ENCODE measurements at places on chromosomes 12 and 14.

DNA sequence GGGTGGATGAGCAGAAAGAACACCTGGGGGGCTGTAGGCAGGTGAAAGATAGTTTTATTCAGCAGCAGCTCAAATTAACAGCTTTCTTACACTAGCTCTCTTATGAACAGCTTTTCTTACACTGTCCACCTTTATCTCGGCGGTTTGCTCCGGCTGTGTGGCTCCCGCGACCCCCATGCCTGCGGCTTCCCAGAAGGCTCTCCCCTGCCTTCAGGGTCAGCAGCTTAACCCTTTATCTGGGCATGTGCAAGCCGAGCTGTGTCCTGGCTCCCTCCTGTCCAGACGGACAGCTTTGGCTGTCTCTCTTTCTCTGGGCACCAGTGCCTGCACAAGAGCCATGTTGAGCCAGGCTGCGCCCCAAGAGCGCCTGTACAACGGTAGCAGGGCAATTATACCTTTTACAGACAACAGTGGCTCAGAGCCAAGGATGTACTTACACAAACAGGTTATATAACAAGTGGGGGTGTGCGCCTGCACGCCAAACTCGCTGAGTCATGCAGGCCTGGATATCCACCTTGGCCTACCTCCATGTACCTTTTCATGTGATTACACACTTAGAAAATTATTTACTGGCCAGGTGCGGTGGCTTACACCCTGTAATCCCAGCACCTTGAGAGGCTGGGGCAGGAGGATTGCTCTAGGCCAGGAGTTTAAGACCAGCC lies 28.5 kb upstream of the KLHL42 start:
- no peak for DNase-seq

DNA sequence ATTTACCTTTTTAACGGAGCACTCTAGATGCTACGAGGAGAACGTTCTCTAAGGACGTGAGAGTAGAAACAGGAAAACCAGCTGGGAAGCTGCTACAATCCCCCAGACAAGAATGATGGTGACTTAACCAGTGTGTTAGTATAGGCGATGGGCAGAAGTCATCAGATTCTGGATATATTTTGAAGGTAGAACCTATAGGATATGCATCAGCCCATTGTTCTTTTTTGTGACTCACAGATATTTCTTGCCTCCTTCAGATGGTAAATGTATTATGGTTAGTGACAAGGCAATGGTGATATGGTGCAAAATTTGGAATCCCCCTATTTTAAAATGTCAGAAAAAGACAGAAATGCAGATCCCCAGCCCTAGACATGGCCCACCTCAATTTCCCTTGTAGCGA lies 258.2 kb downstream of the PHLDA1 start:
- DNase-seq = no peak

- DNase-seq = no peak
Measured at GRCh38 chr12:76446090-76446489, 97.9 kb upstream of the BBS10 start.

DNA sequence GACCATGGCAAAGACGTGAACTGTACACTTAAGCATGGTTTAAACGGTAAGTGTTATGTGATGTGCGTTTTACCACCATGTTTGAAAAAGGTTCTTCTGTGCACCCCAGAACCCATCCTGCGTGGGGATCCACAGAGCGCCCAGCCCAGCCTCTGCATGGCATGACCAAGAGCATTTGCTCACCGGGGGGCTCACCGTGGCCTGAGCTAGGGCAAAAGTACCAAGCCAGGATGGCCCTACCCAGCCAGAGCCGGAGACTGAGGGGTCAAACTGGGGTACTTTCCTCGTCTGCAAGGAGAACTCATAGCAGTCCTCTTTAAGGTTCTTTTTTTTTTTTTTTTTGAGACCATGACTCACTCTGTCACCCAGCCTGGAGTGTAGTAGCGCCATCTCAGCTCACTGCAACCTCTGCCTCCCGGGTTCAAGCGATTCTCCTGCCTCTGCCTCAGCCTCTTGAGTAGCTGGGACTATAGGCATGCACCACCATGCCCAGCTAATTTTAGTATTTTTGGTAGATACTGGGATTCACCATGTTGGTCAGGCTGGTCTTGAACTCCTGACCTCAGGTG lies 16.4 kb upstream of the ANKRD9 start:
- DNase-seq = no peak

DNA sequence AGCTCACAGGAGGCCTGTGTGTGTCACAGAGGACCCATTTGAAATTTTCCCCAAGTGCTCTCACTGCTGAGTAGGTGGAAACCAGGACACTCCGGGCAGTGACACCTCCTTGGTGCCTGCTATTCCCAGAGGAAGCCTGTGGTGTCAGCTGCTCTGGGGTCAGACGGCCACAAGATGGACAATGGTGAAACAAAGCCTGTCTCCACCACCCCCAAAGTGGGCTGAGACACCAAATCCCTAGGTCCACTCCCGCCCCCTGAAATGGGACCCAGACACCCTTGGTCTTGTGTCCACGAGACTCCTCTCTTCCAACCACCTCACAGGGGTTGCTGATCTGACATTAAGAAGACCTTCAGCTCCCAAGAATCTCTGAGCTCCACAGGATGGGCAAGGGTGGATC lies 7.0 kb downstream of the KCNH3 start:
- no peak for DNase-seq

- no peak for DNase-seq
Measured at GRCh38 chr12:92133795-92134637, 11.6 kb downstream of the BTG1 start.

DNA sequence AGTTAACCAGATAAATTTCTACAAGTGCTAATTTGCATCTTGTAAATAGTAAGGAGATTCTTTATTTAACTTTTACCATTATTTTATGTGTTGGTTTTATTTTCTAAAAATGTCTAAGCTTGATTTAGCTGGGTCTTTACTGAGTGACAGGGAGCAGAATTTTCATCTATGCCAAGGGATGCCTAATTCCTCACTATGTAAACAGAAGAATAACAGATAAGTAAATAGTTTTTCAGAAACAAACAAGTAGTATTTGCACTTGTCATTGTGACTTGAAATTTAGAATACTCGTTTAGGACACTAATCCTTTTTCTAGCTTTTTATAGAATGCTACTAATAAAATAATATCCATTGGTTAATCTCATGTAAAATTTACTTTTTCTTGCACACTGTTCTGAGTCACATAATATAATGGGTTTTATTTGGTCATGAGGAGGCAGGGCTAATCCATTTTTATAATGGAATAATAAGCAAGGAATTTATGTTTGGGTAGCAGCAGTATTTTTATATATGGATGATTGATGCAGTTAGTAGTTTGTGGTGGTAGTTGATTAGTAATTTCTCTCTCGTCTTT lies 746.5 kb downstream of the SLC6A15 start:
- DNase-seq = no peak

DNA sequence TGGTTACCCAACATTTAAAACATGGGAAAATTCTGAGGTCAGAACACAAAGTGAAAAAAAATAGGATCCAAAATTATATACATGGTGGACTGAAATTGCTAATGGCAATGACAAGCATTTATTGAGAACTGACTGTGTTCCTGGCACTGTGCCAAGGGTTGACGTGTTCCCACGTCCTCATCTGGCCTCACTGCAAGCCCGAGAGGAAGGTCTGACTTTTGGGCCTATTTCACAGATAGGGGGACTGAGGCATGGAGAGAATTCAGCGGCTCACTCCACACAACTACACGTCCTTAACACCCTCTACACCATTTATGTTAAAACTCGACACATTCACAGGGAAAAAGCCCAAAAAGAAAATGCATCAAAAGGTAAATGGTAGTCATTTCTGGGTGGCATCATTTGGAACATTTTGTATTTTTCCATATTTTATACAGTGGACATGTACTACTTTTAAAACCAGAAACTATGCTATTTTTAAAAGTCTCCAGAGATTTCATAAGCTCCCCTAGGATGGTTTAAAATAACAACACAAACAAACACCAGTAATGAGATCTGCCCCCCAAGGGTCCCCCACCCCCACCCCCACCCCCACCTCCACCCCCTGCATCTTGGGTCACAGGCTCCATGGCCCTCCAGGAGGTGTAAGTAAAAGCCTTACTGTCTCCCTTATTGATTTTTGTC lies 27.7 kb downstream of the CLMN start:
- peak; percentile 46 for DNase-seq

DNA sequence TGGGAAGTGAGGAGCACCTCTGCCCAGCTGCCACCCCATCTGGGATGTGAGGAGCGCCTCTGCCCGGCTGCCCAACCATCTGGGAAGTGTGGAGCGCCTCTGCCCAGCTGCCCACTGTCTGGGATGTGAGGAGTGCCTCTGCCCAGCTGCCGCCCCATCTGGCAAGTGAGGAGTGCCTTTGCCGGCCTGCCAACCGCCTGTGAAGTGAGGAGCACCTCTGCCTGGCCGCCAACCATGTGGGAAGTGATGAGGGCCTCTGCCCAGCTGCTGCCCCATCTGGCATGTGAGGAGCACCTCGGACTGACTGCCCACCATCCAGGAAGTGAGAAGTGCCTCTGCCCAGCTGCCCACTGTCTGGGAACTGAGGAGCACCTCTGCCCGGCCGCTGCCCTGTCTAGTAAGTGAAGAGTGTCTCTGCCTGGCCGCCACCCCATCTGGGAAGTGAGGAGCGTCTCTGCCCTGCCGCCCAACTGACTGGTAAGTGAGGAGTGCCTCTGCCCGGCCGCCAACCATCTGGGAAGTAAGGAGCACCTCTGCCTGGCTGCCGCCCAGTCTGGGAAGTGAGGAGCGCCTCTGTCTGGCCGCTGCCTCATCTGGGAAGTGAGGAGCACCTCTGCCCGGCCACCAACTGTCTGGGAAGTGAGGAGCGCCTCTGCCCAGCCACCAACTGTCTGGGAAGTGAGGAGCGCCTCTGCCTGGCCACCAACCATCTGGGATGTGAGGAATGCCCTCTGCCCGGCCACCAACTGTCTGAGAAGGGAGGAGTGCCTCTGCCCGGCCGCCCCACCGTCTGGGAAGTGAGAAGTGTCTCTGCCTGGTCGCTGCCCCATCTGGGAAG lies 22.6 kb downstream of the FAR2 start:
- DNase-seq = no peak

DNA sequence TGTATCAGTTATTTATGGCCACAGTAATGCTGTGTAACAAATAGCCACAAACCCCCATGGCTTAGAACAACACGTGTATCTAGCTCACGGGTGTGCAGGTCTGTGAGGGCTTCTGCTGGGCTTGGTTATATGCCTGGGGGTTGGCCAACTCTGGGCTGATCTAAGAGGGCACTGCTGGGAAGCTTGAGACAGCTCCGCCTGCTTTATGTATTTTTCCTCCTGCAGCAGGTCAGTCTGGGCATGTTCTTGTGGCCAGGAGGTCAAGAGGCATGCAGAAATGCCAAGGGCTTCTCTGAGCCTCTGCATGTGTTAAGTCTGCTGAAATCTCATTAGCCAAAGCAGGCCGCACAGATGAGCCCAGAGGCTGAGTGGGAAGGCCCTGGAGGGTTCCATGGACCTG lies 105.8 kb downstream of the ZNF664 start:
- no peak for DNase-seq

DNA sequence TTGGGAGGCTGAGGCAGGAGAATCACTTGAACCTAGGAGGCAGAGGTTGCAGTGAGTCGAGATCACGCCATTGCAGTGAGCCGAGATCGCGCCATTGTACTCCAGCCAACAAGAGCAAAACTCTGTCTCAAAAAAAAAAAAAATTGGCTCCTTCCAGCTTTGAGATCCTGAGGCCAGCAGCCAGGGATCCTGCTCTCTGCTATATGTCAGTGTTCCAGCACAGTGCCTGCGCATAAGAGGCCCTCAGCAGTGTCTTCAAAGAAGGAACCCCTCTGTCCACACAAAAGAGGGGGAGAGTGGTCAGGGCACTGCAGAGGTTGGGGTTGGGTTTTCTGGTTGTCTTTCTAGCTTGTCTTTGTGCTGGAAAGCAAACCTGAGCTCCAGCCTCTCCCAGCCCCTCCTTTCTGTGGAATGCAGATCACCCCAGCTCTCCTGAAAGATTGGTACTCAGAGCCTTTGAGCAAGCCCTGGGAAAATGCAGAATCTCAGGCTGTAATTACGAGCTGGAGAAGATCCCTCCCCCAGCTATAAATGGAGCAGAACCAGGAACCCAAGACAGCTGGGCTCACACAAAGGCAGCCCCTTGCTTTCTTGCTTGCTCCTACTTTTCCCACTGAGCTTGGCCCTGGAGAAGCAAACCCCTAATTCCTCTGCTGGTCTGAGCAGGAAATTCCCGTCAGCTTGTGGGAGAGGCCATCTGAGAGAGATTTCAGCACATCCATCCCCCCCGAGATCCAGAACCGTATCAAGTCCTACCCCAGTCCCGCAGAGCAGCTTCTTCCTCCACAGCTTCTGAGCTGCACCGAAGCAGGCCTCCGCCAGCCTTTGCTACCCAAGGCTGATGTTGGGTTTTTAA lies 205.7 kb downstream of the ZFP36L1 start:
- no peak for DNase-seq

DNA sequence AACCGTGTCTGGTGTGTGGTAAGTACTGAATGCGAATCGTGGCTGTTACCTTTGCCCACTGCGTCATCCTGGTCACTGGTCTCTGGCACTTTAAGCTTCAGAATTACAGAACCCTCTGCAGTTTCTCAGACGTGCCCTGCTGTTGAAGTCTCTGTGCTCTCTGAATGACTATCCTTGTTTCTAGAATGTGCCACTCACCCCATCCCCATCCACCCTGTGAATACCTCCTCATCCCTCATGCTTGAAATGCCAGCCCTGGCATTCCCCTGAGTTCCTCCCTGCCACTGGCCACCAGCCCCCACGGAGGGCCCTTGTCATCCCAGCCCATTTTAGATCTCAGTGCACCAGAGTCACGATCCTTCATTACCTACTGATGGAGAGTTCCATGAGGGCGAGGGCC lies 21.3 kb downstream of the TPCN1 start:
- DNase-seq = no peak

DNA sequence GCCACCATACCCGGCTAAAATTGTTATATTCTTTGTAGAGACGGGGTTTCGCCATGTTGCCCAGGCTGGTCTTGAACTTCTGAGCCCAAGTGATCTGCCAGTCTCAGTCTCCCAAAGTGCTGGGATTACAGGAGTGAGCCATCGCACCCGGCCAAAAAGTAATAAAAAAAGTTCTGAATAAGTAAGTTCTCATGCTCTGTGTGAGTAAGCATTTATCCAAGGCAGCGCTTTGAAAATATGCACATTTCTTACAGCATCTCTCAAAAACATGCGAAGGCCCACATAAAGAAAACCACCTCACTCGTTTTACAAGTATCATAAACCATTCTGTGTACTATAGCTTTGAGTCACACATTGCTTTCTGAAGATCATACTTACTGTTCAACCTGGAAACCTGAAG lies 8.6 kb downstream of the GIT2 start:
- no peak for DNase-seq

GRCh38 chr14:60381909-60382308 lies 104.0 kb downstream of the C14orf39 start:
- no peak for DNase-seq

DNA sequence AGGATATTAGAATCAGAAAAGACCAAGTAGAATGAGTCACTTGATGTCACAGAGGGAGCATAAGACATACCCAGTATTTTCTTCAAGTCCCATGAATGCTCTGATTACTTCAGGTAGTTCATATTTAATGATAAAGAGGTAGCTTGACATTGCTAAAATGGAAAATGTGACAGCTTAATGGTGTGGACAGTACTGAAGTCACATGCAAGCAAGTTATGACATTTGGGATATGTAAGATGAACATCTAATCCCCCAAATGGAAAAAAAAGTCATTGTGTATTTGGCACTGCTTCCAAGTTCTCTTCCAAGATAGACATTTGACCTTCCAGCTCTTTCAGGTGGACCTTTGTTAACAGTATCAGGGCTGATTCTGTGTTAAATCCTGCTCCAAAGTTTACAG lies 45.9 kb downstream of the SLC38A4 start:
- DNase-seq = no peak

All from HCEC 1CT (cell line).